Stimulated activated CD8-positive, alpha-beta memory T cell treated with anti-CD3 and anti-CD28 coated beads, Interleukin-4, amount 100 ng/mL, for 24 hours (primary cell): ENCODE measurements at places on chromosomes 4 and X.

DNA sequence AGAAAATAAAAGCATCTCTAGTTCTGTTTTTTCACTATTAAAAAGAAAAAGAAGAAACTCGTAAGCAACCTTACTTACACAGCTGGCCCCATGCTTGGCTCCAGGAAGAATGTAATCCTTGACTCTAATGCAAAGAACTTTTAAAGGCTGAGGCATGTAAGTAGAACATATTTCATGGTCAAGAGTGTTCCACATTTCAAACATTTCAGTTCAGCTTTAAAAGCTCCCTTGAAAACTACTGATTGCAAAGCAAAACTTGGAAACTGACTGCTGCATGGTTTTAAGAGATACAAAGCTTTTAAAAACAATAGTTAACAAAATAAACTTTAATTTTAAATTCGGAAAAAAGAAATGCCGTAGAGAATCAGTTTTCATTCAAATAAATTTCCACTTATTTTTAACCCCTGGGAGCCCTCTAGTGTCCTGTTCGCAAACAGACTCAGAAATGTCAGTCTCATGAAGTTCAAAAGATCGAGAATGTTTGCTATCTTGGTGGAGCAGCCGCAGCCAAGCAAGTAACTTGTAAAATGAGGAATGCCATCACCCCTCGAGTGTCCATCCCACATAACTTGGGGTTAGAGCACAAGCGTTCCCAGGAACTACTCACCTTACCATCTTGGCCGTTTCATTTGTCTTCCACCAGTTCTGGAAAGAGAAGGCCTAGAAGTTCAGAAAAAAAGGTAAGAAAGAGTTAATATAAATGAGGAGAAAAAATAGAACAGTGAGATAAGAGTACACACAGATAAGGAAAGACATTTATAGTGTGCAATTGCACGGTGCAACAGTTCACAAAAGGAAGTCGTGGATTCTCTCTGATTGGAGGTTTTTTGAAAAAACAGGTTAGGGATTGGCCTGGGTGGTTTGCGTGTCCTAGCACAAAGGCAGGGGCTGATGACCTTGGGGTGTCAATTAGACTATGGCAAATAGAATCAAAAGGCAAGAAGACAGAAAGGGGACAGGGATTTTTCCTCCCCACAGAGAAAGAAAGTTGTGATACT is at the start of gene GASK1B:
Gene GASK1B, minus strand, starts transcription at position 765 of the 998 bp plus-strand sequence. CDS start 1,650 bp downstream, outside the sequence.
- DNase-seq, result no peak

DNA sequence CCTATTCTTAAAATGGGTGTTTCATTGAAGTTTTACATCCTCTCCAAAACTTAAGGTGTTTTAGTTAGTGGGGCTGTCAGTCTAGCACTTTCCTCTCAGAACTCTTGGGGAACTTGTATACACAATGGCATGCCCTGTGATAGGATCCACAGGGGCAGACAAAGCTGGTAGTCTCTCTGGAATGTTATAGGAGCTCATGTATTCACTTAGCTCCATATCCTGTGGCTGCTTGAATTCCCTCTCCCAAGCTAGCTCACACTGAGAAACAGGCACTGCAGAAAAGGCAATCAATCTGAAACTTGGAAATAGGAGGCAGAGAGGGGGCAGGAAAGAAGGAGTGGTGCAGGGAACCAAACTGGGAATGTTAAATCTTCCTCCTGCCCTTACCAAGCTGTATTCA is 26.3 kb upstream of the ARMCX2 start:
- DNase-seq, result no peak

DNA sequence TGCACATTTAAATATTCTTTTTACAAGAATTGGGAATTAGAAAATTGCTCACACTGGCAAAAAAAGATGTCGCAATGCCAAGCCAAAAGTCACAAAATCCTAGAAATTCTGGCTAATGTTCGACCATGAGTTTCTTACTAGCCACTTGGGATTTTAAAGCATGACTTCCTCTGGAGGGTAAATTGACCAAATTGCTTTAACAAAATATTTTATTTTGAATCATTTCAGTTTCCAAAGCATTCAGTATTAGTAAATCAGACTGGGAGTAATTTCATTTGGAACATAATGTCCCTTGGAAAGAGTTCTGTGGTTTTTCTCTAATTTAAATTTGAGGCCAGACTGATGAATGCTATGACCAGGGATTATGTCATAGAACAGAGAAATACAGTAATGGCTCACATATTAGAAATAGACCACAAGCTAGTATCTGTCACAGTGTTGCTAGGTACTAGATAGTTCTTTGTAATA is 7.6 kb upstream of the CXCL5 start:
- DNase-seq, result no peak

DNA sequence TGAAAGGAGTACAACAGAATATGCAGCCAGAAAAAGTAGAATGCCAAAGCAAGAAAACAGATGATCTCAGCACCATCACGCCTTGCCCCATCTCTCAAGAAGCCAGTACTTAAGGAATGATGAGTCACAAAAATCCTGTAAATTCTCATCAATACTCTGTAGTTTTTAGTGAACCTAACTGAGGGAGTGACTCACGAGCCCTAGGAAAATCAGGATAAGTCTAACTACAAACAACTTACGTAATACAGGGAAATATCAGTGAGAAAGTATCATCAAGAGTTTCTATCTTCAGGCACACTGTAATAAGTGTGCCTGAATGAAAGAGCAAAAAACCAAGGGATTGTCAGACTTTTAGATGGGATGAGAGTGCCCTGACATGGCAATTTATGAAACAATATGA is 644.4 kb downstream of the STPG2 start:
- no peak for DNase-seq

- no peak for DNase-seq
These were observed 58.0 kb upstream of the KLHL13 start for GRCh38 chrX:118174516-118175098.
